Aorta (tissue), 5 donors: ENCODE measurements at places on chromosomes 12 and 14. TPM values are rescaled to one million over a fixed set of nuclear protein-coding genes. Genes with fewer than 3 reads are reported as not detected.

DNA sequence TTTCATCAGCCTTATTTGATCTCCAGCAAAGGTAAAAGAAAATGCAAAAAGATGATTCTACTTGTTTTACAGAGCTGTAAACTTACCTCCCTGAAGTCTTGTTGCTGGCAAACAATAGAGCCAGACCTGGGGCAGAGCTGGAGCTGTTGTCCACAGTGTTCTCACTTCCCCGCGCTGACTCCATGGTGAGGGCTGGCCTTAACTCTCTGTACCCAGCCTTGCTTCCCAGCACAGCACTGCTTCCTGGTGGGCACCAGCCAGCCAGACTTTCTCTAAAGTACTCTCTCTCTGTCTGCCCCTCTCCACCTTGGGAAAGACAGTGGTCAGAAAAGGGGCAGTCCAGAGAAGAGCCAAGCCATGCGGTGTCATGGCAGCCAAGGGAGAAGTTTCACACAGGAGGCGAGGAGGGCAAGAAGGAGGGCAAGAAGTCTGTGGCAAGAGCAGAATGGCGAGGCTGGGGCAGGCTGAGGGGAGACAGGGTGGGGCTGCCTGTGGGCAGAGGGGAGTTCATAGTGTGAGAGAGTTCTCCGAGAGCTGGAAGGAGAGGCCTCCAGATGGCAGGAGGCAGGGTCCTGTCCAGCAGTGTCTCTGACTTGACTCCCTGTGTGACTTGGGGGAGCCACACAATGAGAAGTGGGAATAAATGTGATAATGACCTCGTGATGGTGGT, 9.3 kb downstream of the EVL start:
- DNase-seq = no peak

- no peak for DNase-seq
Observed at GRCh38 chr12:121647-122046, 55.1 kb downstream of the IQSEC3 start.

DNA sequence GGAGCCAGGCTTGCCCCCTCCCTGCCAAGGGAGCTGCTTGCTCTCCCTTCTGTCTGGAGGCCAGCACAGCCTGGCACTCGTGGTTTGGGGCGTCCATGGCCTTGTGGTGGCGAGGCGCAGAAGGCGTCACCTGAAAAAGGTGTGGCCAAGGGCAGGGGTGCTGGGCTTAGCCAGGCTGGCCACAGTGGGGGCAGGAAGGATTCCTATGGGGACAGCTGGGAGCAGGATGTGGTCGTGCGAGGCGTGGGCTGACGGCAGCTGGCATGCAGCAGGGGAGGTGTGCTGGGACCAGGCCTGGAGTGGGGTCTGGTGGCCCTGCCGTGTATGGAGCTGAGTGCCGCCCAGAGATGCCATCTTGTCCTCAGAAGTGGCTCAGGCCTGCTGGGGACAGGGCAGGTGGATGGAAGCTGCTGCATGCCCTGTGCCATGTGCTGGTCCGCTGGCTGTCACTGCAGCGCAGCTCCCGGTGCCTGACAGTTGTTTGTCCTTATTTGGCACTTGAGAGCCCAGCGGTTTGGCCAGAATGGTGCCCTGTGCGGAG, 30.0 kb downstream of the SH2B3 start:
- DNase-seq = no peak

- no peak for DNase-seq
Observed at GRCh38 chr12:57842342-57843294, 3.9 kb downstream of the CTDSP2 start.

- no peak for DNase-seq
Observed at GRCh38 chr14:22084393-22085281, 411.0 kb upstream of the OR4E1 start.

DNA sequence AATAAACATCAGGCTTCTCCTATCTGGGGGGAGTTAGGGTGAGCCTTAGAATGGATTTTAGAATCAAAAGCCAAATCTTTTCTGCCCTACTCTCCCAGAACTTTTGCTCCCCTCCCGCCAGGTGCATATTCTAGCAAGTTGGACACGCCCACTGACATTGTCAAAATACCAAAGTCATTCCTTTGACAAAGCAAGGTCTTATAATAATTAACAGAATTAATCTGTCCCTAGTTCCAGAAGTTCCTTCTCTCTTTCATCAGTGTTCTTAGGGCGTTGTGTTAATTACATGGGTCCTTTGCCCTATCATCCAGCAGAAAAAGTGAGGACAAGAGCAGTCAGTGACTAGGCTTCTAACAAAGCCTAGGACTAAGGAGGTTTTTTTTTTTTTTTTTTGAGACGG, 2.4 kb downstream of the PRR13 start:
- DNase-seq = no peak

DNA sequence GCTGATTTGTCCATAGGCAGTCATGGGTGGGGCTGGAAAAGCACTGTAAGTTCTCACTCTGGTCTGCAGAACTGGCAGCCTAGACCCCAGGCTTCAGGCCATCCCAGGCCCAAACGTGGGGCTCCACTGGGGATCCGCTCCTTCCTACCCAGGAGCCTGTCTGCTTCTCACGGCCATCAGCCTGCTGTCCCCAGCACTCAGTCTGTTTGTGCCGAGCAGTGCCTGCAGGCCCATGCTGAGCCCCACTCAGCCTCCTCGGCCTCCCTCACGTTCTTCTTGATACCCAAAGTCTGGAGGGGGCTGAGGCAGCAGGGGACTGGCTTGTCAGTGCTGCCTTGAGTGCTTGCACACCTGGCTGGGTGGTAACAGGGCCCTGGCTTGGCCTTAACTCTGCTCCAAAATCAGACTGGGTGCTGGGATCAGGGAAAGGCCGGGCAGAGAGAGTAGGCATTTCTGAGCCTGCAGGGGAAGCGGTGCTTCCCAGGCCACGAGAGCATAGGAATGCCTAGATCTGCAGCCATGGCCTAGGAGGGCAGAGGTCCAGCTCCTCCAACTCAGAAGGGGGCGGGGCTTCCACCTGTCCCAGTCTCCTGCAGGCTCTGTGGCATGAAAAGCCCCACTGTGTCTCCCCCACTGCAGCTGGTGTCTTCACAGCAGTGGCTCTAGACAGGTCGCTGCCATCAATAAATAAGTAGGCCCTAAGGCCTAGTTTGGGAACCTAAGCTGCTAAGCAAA, 772.4 kb upstream of the FBXO33 start:
- no peak for DNase-seq

DNA sequence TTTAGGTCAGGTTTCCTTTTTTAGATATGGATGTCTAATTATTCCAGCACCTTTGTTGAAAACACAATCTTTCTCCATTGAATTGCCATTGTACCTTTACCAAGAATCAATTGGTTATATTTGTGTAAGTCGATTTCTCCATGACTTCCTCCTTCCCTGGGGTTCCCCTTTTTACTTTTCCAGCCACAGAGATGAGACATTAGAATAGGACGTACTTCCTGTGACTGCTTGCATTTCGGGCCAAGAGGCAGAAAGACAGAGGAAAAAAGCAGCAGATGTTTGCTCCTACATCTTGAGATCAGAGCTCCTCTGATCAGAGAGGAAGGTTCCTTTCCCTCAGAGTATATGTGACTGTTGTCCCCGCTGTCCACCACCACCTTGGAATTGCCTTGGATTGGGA, 453.7 kb upstream of the RGS6 start:
- DNase-seq = no peak

DNA sequence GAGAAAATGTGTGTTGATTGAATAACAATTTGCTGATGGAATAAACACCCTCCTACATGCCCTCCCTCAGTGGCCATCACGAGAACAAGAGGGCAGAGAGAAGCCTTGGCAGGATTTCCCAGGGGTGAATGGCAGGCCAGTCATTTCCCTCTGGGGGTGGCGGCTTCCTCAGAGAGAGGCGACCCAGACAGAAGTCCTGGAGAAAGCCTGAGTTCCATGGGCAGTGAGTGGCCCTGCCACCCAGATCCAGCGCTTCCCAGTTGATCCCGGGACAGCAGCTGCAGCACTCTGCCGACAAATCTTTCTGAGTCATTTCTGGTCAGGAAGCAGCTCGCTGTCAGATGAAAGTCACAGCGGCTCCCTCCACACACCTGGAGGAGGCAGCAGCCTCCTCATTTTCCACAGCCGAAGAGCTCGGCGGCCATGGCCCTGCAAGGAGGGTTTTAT, 123.0 kb downstream of the SCARB1 start:
- DNase-seq = no peak

DNA sequence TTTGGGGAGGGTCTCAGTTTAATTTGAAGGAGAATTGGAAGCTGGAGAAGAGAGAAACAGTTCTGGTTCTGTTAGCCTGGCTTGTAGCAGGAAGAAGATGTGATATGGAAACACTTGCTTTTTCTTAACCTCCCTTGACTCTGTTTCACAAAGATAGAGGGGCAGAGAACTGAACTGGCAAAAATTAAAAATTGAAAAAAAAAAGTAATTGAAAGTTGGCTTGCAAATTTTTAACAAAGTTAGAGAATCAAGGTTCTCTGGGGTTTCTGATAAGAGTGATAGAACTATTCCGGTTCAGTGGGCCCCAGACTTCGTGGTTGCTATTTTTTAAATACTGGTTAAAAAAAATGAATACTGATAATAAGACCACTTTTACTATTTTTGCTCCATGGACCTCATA, 2.8 kb downstream of the CRADD start:
- DNase-seq = no peak

- no peak for DNase-seq
Observed at GRCh38 chr12:52494100-52494499, 1.0 kb upstream of the KRT6A start.

- DNase-seq = no peak
Observed at GRCh38 chr12:29204521-29204920, 55.4 kb downstream of the FAR2 start.

DNA sequence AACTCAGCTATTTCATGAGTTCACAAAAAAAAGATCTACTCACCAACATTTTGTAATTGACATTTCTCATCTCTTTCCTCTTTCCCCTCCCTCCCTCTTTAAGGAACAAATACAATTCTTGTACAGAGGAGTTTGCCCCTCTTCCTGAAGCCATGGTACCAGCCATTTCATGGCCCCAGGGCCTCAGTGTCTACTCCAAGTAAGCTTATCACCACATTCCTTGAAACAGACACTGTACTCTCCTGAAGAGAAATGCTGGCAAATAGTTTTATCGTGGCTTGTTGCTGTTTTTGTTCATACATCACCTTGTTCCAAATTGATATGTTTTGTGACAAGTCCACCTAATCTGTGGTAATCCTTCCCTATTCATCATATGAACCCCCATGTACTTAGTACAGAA, 29.7 kb upstream of the IGF1 start:
- no peak for DNase-seq

DNA sequence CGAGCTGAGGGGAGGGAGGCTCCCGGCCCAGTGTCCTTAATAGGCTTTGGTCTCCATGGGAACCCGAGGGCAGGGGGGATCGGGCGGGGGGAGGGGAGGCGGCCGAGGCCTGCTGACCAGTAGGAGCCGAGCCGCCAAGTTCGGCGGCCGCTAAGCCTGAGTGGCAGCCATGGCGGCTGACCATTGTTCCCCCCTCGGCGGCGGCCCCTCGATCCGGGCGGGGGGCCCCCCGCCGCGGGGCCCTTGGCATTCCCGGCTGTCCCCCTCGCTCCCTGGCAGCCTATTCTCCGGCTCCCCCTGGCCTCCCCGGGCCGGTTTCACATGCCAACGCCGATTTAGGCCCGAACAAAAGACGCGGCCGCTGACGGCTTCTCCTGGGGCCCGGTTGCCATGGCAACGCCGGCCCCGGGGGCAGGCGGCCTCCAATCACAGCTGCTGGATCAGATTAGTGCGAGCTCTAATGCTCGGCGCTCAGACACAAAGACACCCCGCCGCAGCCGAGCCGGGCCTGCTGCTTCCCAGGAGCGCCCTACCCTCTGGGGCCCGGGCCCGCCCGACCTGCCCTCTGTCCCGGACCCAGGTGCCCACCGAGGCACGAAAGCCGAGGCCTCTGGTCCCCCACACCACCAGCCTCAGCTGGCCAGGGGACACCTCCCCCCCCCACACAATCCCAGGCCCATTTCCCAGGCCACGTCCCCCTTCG, 7.3 kb downstream of the MSI1 start:
- DNase-seq = peak; percentile 82

DNA sequence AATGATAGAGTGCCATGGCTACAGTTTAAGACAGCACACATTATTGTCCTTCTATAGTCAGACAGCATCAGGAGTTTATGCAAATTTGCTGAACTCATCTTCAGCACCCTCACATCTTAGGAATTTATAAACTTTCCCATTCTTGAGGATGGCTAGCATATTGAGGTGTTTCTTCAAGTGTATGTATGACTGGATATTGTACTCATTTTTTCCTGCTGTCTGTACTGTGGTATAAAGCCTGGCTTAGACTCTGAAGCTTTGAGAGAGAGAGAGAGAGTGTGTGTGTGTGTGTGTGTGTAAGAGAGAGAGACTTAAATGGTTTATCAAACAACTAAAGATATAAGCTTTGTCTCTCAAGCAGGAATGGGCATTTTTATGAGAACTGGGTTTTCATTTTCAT, 161.6 kb downstream of the PIK3C2G start:
- no peak for DNase-seq

DNA sequence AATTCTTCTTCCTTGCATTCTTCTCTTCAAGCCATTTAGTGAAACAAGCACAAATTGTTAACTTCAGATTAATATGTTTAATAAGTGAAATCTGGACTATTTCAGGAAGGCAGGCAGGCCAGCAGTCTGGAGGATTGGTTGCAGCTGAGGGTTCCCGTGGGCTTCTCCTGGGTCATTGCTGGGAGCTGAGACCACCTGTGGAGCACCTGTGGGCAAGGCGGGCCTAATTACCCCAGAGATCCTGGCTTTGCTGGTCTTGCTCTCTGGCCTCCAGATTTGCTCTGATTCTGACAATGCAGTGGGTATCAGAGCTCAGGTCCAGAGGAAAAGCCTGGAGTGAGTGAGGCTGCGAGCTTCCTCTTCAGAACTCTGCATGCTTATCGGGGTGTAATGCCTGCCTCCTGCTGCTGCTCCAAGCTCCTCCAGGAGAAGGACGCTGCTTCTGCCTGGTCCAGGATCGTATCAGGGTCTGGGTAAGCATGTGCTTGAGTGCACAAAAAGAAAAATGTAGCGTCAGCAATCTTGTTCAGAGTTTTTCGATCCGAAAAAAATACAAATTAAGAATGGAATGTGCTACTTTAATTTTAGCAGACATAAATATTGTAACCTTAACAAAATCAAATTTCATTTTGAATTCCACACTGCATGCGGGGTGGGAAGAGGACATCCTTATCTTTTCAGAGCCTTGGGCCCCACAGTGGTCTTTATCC, 93.8 kb downstream of the TMEM30B start:
- DNase-seq = no peak

DNA sequence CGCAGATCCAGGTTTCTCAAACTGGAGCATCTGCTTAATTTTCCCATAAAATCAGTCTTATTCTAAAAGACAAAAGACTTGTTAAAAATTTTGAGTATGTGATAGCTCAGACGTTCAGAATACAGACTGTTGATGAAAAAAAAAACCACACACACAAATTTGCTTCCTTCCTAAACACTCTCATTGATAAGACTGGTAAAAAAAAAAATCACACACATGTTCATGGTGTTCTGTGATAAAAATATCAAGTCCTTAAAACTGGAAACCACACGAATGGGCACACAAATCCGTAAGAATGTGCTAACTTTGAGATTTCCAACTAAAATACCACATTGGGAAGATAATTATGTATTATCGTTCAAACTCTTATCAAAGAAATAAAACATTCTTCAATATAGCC, 6.7 kb upstream of the ARID4A start:
- DNase-seq = no peak

GRCh38 chr12:76945867-76946266, 67.0 kb upstream of the CSRP2 start:
- DNase-seq = no peak

TMEM30B gene
- total RNA-seq = 81.7 TPM

CLEC12A gene
- 3.6 TPM for total RNA-seq

LUM gene
- 118 TPM for total RNA-seq
